HEK293T (cell line): ENCODE measurements at places on chromosomes 4 and X.

- DNase-seq = no peak
Measured at GRCh38 chrX:10781847-10782530, 161.6 kb upstream of the MID1 start.

GRCh38 chrX:71998836-71999509 lies 88.3 kb downstream of the NHSL2 start:
- peak; percentile 65 for DNase-seq

- no peak for DNase-seq
Measured at GRCh38 chrX:70439016-70439415, 5.6 kb upstream of the DLG3 start.

GRCh38 chr4:99383833-99384392 lies 31.4 kb upstream of the ADH1C start:
- no peak for DNase-seq

- no peak for DNase-seq
Measured at GRCh38 chr4:177225605-177226004, 84.1 kb upstream of the NEIL3 start.

DNA sequence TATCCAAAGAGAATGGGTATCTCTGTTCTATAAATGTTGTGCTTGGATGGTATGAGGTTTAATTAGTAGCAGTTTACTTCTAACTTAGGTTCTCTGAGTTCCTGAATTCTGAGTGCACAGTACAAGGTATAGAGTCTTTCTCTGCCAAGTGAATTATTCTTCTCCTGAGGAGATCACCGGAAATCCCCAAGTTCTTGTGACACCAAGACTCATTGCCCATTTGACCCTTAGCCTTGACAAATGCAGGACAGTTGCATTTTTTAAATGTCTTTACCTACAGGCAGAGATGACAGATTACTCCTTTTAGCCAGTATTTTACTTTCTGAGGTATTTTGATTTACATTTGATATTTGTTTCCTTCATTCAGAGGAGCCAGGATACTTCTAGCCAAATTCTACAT lies 72.9 kb downstream of the MAOA start:
- no peak for DNase-seq

DNA sequence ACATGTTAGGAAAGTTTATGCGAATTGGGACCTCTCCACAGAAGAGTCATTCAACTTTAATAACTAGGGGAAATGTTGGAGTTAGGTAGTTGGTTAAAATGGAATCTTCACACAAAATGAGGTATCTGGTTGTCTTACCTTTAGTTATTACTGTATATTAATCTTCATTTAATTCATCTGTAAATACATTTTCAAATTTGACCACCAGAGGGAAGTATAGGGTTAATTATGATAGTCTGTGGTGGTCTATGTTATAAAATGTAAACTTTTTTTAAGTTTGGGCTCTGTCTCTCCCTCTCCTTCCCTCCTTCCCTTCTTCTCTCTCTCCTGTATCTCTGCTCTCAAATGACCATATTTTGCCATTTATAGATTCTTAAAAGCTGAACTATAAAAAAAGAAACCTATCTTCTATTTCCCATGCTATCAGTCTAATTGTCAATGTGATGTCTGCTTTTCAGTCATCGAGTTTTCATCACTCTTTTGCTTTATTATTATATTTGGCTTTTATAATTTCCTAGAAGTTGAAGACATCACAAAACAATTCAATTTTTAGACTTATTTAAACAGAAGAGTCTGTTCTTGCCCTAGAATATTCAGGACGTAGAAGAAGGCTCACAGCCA lies 49.8 kb downstream of the TMEM144 start:
- no peak for DNase-seq

GRCh38 chr4:75637176-75637575 lies 6.8 kb upstream of the CDKL2 start:
- DNase-seq = no peak

DNA sequence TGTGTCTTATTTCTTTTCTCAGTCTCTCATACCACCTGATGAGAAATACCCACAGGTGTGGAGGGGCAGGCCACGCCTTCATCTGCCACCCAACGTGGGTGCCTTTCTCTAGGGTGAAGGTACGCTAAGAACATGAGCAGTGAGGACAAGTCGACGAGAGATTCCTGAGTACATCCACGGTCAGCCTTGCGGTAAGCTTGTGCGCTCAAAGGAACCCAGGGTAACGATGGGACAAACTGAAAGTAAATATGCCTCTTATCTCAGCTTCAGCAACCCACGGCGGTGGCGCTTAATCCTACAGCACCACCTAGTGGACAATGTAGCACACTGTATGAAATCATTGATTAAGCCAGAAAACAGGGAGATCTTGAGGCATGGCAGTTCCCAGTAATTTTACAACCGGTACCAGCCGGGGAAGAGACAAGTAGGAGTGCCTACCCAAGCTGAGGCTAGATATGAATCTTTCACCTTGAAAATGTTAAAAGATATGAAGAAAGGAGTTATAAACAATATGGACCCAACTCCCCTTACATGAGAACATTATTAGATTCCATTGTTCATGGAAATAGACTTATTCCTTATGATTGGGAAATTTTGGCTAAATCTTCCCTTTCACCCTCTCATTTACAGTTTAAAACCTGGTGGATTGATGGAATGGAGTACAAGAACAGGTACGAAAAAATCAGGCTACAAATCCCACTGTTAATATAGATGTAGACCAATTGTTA lies 63.0 kb downstream of the ZNF732 start:
- DNase-seq = peak; percentile 52

DNA sequence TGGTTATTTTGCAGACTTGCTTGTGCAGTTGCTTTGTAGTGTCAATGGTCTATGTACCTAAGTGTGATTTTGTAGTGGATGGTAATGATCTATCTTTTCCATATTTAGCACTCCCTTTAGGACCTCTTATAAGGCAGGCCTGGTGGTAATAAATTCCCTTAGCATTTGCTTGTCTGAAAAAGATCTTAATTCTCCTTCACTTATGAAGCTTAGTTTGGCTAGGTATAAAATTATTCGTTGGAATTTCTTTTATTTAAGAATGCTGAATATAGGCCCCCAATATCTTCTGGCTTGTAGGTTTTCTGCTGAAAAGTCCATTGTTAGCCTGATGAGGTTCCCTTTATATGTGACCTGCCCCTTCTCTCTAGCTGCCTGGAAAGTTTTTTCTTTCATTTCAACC lies 10.6 kb upstream of the HSD17B13 start:
- DNase-seq = no peak

GRCh38 chr4:153790962-153791551 lies 2.2 kb upstream of the SFRP2 start:
- DNase-seq = no peak

- DNase-seq = no peak
Measured at GRCh38 chr4:36027203-36027602, 217.1 kb downstream of the ARAP2 start.

- peak; percentile 56 for DNase-seq
Measured at GRCh38 chrX:130994671-130995070, 63.5 kb upstream of the ARHGAP36 start.

- DNase-seq = peak; percentile 31
Measured at GRCh38 chr4:171650543-171650942, 162.7 kb upstream of the GALNTL6 start.

DNA sequence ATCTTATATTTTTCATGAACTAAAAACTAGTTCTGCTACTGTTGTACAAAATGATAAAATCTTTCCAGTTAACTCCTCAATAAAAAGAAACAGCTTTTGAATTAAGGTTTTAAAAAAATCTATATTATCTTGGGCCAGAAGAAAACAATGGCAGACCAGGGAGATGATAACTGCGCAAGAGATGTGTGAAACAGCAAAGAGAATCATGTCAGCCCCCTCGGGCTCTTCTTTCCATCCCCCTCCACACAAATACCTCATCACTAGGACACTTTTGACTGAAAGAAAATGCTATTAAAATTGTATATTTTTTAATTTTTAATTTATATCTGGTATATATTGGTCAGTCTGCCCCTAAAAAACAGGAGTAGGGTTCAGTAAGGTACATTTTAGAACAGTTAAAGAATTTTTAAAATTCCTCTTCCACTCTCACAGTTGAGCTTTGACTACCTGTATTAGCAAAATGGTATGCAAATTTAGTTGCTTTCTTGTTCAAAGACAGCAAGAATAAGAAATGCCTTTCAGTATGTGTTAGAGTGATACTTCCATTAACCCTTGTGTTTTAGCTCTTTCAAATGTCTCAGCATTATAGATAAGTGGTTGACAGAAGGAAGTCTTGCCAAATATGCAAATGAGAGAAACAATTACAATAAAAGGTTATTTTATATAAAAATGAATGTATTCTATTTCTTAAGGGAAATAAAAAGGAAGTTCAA lies 36.4 kb upstream of the LCORL start:
- DNase-seq = no peak

DNA sequence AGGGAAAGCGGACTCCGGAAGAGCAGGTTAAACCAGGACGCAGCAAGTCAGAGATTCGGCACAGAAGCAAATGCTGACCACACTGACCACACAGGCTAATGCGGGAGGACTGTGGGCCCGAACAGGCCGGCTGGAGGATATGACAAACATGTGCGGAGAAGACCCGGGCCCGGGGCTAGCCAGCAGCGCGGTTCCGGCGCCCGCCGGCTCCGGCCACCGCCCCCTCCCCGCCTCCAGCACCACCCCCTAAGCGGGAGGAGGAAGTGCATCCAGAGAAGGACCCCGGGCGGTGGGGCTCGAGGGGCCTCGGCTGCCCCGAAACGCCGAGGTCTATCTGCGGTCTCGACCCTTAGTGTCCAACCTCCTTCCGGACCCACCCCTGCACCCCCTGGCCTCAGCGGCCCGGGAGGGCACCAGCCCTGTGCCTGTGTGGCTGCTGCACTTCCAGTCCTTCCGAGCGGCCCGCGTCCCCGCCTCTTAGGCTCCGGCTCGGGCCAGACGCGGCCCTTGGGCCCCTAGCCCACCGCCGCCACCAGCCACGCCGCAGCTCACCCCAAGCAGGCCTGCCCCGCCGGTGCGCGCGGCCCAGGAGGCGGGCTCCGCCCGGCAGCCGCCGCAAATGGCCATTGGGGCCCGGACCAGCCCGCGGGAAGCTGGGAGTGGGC lies 2.1 kb downstream of the ELOVL6 start:
- DNase-seq = peak; percentile 39

DNA sequence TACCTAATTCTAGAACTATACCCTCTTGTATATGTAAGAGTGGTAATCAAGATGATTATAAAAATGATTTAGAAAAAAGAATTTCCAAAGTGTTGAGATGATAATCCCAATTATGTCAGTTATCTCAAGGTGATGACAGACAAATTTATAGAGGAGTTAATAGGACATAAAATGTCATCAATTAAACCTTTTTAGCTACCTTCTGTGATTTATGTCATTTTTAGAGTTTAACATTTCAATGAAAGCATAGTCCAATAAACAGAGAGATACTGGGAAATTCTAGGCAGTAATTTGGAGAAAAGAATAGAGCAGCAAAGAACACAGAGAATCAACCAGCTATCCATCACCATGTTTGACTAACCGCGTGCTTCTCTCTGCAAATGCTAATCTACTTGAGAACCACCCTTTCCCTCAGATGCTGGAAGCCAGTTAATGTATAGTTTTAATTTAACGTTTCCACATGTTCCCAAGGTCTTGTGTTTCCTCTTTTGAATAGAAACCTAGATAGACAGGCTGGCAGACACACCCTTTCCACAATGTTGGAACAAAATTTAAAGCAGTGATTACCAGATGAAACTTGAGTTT lies 433.1 kb upstream of the FAM241A start:
- DNase-seq = peak; percentile 32

DNA sequence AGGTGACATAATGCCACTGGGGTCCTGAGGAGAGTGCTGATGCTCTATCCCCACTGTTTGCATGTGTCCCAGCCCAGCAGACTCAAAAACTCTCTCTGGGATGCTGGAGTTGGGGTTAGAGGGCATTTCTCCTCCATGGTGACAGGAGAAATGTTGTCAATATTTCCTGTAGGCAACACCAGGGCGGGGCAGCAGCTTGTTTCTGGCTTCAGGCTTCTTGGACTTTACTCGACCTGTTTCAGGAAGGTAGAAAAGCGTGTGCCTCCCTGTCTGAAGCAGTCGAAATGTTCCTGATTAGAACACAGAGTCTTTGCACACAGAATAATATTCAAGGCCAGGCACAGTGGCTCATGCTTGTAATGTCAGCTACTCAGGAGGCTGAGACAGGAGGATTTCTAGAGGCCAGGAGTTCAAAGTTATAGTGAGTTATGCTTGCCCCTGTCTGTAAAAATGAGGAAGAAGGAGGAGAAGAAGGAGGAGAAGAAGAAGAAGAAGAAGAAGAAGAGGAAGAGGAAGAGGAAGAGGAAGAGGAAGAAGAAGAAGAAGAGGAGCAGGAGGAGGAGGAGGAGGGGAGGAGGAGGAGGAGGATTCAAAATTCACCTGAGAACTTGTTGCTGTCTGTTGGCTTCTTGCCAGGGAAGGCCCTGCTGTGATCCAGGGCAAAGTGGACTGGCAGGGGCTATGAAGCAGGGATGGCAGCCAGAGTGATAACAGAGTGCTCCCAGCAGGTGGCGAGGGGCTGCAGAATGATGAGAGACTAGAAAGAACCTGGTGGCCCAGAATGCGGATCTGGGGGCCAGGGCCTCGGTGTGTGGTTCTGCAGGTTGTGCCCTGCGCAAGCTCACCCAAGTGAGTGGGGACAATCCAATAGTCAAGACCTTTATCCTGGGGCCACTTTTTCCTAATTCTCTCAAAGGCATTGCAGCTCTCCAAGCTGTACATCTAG lies 82.9 kb downstream of the RTL5 start:
- no peak for DNase-seq

- no peak for DNase-seq
Measured at GRCh38 chrX:9033989-9034388, at the start of gene FAM9B. Gene FAM9B, minus strand, starts transcription at chrX:9034127. Its CDS starts 1,141 bp downstream, at chrX:9032986.

- DNase-seq = no peak
Measured at GRCh38 chr4:108535757-108536156, 84.6 kb upstream of the RPL34 start.

DNA sequence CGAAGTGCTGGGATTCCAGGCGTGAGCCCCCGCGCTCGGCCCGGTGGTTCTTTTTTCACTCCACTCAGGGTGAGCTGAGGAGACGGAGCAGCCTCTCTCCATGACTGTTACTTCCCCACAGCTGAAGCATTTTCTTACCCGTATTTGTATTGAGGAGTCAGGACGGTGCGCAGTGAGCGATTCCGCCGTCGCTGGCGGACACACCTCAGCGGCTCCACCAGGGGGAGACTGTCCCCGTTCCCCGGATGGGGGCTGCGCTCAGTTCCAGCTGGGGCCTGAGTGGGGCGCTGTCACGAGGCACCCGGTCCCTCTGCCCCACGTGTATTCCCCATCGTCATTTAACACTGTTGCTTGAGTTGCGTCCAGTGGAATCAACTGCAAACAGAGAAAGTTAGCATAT lies 844.0 kb upstream of the FRG1 start:
- no peak for DNase-seq

- no peak for DNase-seq
Measured at GRCh38 chr4:109959195-109959594, 46.5 kb downstream of the EGF start.

DNA sequence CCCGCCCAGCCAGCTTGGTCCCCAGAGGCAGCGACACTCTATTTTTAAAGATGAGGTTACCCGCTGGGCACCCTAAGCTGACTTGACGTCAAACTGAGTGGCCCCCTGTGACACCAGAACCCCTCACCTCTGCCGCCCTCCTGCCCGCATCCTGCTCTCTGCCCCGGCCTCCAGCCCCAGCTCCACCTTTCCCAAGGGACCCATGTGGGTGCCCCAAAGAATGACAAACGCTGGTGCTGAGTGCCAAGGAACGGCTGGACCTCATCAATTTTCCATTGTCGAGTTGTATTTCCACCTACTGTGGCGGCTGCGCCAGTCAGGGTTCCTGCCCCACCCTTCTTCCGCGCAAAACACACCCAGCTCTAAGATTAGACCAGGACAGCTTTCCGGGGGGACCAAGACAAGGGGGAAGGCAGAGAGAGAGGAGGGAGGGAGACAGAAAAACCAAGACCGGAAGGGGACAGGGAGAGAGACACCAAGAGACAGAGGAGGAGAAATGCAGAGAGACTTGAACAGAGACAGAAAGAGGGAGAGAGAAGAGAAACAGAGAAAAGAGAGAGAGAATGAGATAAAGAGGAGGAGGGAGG lies 2.0 kb downstream of the PRKX start:
- no peak for DNase-seq
